ENCODE measurements at places on chromosomes 11 and 22.

- no peak for DNase-seq
Measured at GRCh38 chr22:29720811-29721323, 1.1 kb downstream of the CABP7 start.

DNA sequence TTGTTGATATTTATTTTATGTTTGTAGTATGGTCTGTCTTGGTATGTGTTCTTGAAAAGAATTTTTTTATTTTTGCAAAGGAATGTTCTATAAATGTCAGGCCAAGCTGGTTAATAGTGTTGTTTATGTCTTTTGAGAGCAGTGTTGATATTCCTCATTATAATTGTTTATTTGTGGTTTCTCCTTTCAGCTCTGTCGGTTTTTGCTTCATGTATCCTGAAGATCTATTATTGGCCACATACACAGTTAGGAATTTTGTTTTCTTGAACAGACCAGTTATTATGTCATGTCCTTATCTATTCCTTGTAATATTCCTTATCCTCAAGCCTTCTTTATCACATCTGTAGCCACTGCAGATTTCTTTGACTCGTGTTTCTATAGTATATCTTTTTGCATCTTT is 56.5 kb downstream of the PDHX start:
- DNase-seq: no peak

GRCh38 chr11:8709777-8710176 is 27.2 kb downstream of the RPL27A start:
- no peak for DNase-seq

DNA sequence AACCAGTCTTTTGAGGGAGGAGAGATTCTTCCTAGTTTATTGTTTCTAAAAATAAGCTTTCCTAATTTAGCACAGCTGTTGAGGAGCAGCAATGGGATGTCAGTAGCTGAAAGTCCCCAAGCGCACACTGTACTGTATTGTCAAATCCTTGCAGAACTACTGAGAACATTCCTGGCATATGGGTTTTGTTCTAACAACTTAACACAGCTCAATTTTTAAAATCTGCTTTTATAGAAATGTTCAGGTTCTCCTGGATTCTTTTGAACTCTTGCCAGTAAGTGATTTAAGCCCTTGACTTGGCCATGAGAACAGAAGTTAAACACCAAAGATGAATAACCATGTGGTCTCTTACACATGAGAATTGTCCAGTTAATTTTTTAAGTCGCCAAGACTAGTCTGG is 218.6 kb downstream of the FAT3 start:
- DNase-seq: no peak

DNA sequence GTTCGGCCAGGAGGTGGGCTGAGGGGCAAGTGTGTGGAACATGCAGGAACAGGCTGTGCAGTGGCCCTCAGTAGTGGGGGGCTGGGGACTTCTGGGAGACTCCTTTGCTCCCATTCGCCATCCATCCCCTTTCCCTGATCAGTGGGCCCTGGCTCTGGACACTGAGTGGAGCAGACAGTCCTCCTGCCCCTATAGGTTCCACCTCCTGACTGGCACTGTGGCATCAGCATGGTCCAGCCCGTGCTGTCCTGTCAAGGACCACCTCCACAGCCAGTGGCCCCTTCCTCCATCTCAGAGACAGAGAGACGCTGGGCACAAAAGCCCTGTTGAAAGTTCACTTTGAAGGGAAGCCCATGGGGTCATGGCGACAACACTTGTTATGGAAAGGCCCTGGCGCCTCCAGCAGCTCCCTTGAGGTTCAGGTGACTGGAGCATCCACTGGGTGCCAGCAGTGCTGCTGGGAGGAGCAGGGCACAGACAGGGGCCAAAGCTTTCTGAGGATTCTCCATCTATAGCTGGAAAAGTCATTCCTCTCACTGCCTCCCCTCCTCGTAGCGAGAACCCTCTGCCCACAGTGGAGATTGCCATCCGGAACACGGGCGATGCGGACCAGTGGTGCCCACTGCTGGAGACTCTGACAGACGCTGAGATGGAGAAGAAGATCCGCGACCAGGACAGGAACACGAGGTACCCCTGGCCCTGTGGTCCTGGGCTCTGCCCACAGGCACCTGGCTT is 5.6 kb downstream of the DERL3 start:
- no peak for DNase-seq

DNA sequence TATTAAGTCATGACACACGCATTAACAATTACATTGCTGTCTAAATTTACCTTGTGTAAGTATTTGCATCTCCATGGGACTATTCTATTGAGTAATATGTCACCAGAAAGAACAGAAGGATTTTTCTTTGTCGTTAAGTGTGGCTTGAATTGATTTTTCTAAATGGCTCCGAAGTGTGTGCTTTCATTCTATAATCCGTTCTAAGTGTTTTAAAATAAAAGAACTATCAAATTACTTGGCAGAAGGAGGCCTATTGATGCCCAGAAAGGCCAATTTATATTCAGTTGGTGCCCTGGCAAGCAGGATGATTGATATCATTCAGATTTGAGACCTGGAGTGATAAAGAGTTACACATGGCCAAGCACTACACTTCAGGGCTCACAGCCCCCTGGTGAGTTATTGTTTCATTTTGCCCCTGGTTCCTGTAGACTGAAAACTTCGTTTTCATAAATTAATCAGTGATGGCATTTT is 538.9 kb upstream of the ANO5 start:
- no peak for DNase-seq

GRCh38 chr22:28241656-28242290 is 322.7 kb upstream of the PITPNB start:
- DNase-seq: peak; percentile 14

GRCh38 chr11:94938095-94939055 is 35.0 kb downstream of the CWC15 start:
- no peak for DNase-seq

- DNase-seq: no peak
Measured at GRCh38 chr11:74923125-74923524, 25.8 kb downstream of the XRRA1 start.

DNA sequence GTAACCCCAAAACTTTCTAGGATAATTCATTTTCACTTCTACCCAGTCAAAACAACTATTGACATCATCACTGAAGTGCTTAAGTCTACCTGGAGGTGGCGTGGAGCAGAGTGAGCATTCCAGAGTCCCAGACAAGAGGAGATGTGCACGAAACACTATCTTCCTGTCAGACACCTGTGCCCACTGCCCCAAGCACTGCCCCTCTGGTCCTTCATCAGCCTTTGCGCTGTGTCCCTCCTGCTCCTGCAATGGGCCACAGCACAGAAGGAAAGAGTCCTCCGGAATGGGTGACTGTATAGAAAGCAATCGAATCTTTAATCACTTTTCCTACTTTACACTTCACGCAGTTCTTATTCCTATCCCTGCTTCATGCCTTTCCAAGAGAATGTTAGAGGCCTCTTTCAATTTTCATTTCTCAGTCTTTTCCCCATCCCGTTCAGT is 512 bp upstream of the GRIA4 start:
- DNase-seq: no peak

- DNase-seq: no peak
Measured at GRCh38 chr22:44574057-44574639, 76.1 kb upstream of the RTL6 start.

DNA sequence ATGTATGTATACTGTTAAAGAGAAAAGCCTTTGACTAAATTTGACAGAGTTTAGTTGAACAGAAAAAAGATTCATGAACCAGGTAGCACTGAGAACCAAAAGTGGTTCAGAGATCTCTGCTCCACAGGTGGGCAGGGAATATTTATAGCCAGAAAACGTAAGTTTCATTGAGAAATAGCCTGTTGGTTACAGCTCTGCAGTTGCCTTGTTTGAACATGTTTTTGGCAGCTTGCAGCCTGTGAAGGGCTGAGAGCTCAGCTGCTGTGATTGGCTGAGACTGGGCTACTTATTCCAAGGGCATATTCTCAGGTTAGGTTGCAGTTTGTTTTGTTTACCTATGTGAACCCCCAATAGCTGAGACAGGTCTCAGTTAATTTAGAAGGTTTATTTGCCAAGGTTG is 13.5 kb upstream of the ZNF74 start:
- no peak for DNase-seq

- DNase-seq: no peak
Measured at GRCh38 chr22:44399906-44400762, 87.4 kb upstream of the SHISAL1 start.

- no peak for DNase-seq
Measured at GRCh38 chr11:19450282-19450681, 209.5 kb upstream of the E2F8 start.

Data from hematopoietic multipotent progenitor cell treated with erythropoietin and hydrocortisone succinate and interleukin-3 and kit ligand, for 8 days (in vitro differentiated cells).